ENCODE measurements at places on chromosomes 4 and X. TPM values are rescaled to one million over a fixed set of nuclear protein-coding genes. Genes with fewer than 3 reads are reported as not detected.

ATP1B4 gene
- not detected for total RNA-seq

NEXMIF gene
- under 0.01 TPM for total RNA-seq

FANCB gene
- total RNA-seq, result 4.5 TPM

FMR1NB gene
- total RNA-seq, result not detected

ENPEP gene
- total RNA-seq, result 0.30 TPM

VCX gene
- not detected for total RNA-seq

MAGED4B gene
- 99.3 TPM for total RNA-seq

TMEM150C gene
- 0.30 TPM for total RNA-seq

IBSP gene
- total RNA-seq, result not detected

MMRN1 gene
- 0.42 TPM for total RNA-seq

SYNPO2 gene
- total RNA-seq, result 48.1 TPM

UGT2B7 gene
- 2.4 TPM for total RNA-seq

SEC24D gene
- 204 TPM for total RNA-seq

EREG gene
- under 0.01 TPM for total RNA-seq

FRMD7 gene
- total RNA-seq, result 0.05 TPM

CT45A3 gene
- not detected for total RNA-seq

GLUD2 gene
- 0.92 TPM for total RNA-seq

TSPAN7 gene
- not detected for total RNA-seq

PAGE5 gene
- not detected for total RNA-seq

TMSB15A gene
- 2.4 TPM for total RNA-seq

BEX5 gene
- total RNA-seq, result not detected

MAGEB1 gene
- not detected for total RNA-seq

PIN4 gene
- total RNA-seq, result 6.5 TPM

All from smooth muscle cell of the umbilical artery (primary cell).